Stomach (tissue), 19 donors: ENCODE measurements at places on chromosomes 16 and 17.
A peak's percentile ranks its signal among the peaks of the same experiment; 100 is the strongest.

- H3K4me3 ChIP-seq = no peak overlapping the region
- no peak for DNase-seq
- H3K27me3 ChIP-seq = no peaks in the 10 kb centered on the region
- no peaks in the 10 kb centered on the region for H3K4me1 ChIP-seq
- H3K27ac ChIP-seq = no peak overlapping the region
- no peaks in the 10 kb centered on the region for H3K36me3 ChIP-seq
Observed at GRCh38 chr16:62597875-62598274, 561.6 kb upstream of the CDH8 start.

DNA sequence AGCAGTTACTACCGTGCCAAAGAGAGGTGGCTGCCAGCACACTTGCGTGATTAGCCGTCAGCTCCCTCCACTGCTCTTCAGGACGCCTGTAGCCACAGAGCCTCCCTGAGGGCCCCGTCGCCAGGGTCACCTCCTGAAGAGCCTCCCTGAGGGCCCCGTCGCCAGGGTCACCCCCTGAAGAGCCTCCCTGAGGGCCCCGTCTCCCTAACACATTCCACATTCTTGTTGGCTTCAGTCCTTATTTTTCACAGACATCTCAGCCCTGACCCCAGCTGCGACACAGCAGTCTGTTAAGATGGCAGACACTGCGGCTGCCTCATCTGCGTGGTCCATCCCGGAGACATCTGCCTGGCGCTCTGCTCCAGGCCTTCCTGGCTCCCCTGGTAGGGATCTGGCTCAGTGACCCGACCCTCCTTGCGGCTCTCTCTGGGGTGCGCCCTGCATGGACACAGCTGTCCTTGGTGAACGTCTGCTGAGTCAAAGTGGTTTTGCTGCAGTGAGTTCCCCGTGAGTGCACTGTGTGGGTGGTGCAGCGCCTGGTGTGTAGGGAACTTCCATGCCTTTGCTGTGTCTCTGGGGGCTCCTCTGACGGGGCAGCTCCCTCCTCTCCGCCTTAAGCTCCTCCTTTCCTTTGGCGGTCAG, 11.4 kb downstream of the ACSF3 start:
- no peaks in the 10 kb centered on the region for H3K27me3 ChIP-seq
- no peaks in the 10 kb centered on the region for H3K4me1 ChIP-seq
- no peak overlapping the region for H3K27ac ChIP-seq
- DNase-seq = no peak

- H3K27ac ChIP-seq = no peak within 1 kb of the TSS
- H3K27me3 ChIP-seq = peaks cover 100% of the 10 kb centered on the region
- peak; percentile 37 for DNase-seq
- peaks cover 28% of the 10 kb centered on the region for H3K4me1 ChIP-seq
- H3K4me3 ChIP-seq = peak within 1 kb of the TSS; percentile 41
Observed at GRCh38 chr17:48728232-48729231, at the start of gene HOXB13. Gene HOXB13 (minus strand): TSS chr17:48728750. CDS start chr17:48728593, 157 bp downstream.

DNA sequence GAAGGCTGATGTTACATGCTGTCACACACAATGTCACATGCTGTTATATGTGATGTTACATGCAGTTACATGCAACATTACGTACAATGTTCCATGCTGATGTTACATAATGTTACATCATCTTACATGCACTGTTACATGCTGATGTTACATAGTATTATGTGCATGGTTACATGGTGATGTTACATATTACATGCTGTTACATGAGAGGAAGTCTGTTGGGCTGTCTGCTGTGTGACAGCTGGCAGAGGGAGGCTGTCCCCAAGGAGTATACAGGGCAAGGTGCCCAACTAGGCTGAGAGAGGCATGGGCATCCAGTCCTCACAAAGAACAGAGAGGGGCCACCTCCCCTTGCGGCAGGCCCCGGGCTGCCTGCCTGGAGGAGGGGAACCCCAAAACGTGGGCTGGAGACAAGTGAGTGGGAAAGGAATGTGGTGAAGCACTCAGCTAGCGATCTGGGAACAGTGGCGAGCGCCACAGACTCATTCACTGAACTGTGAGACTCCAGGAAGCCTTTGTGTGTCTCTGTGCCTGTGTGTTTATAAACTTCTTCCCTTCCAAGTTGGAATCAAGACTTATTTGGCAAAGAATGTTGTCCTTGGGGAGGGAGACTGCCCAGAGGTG, 30.6 kb downstream of the TMEM92 start:
- peak; percentile 64 for DNase-seq
- H3K4me3 ChIP-seq = peak overlapping the region; percentile 12
- peak overlapping the region; percentile 86 for H3K27ac ChIP-seq
- H3K27me3 ChIP-seq = no peaks in the 10 kb centered on the region
- H3K4me1 ChIP-seq = peaks cover 20% of the 10 kb centered on the region
- no peaks in the 10 kb centered on the region for H3K36me3 ChIP-seq

- H3K27me3 ChIP-seq = peaks cover 4% of the 10 kb centered on the region
- DNase-seq = peak; percentile 88
- H3K4me1 ChIP-seq = peaks cover 26% of the 10 kb centered on the region
- peak overlapping the region; percentile 81 for H3K27ac ChIP-seq
- peak overlapping the region; percentile 43 for H3K4me3 ChIP-seq
Observed at GRCh38 chr16:89052890-89053724, 40.5 kb upstream of the ACSF3 start.

- DNase-seq = no peak
- H3K4me3 ChIP-seq = no peak overlapping the region
- no peak overlapping the region for H3K27ac ChIP-seq
- no peaks in the 10 kb centered on the region for H3K27me3 ChIP-seq
Observed at GRCh38 chr16:3481696-3482658, 13.3 kb downstream of the C16orf90 start.

DNA sequence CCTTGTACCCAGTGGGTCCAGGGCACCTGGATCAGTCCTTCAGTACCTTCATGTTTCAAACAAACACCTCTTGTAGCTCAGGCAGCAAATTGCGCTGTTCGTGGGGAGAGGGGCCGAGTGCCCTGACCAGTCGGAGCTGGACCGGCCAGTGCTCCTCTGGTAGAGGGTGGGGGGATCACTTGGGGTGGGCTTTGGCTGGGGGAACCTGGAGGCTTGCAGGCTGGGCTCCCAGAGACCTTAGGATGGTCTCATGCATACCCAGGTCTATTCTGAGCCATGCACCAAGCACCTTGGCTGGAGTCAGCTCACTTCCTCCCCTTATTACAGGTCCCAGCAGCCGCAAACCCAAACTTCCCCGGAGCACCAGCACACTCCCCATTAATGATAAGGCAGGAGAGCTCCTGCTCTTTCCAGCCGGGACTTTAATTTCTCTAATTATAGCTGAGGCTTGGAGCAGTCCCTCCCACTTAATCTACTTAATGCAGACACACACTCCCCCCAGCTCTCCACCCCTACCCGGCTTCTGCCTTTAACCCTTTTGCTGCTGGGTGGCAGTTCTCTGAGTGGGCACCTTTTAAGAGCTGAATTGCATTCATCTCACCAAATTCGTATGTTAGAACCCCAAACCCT, 26.3 kb upstream of the MGAT5B start:
- H3K27ac ChIP-seq = no peak overlapping the region
- H3K4me3 ChIP-seq = no peak overlapping the region

DNA sequence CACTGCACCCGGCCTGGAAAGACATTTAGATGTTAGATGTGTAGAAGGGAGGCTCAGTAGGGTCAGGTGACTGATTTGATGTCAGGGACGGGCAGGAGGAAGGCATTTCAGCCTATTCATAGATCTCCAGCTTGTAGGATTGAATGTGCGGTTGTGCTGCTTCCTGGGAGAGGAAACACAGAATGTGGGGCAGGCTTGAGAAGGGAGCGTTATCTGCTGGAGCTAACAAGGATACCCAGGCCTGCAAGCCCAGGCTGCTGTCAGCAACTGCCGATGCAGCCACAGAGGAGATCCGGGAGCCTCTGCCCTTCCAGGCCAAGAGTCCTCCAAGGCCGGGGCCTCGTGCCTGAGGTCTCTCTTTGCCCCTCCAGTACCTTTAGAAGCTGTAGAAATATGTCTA, 205.6 kb downstream of the SPECC1 start:
- no peak overlapping the region for H3K27ac ChIP-seq
- no peaks in the 10 kb centered on the region for H3K4me1 ChIP-seq
- H3K27me3 ChIP-seq = no peaks in the 10 kb centered on the region
- no peak for DNase-seq

- H3K27ac ChIP-seq = no peak overlapping the region
- H3K4me3 ChIP-seq = no peak overlapping the region
- H3K4me1 ChIP-seq = no peaks in the 10 kb centered on the region
- H3K36me3 ChIP-seq = no peaks in the 10 kb centered on the region
- H3K27me3 ChIP-seq = no peaks in the 10 kb centered on the region
- DNase-seq = no peak
Observed at GRCh38 chr16:87093804-87094555, 223.2 kb downstream of the C16orf95 start.

- no peaks in the 10 kb centered on the region for H3K36me3 ChIP-seq
- no peak overlapping the region for H3K4me3 ChIP-seq
- no peaks in the 10 kb centered on the region for H3K27me3 ChIP-seq
- H3K27ac ChIP-seq = peak overlapping the region; percentile 68
- peaks cover 31% of the 10 kb centered on the region for H3K4me1 ChIP-seq
Observed at GRCh38 chr17:9241371-9241712, 220.0 kb downstream of the NTN1 start.

DNA sequence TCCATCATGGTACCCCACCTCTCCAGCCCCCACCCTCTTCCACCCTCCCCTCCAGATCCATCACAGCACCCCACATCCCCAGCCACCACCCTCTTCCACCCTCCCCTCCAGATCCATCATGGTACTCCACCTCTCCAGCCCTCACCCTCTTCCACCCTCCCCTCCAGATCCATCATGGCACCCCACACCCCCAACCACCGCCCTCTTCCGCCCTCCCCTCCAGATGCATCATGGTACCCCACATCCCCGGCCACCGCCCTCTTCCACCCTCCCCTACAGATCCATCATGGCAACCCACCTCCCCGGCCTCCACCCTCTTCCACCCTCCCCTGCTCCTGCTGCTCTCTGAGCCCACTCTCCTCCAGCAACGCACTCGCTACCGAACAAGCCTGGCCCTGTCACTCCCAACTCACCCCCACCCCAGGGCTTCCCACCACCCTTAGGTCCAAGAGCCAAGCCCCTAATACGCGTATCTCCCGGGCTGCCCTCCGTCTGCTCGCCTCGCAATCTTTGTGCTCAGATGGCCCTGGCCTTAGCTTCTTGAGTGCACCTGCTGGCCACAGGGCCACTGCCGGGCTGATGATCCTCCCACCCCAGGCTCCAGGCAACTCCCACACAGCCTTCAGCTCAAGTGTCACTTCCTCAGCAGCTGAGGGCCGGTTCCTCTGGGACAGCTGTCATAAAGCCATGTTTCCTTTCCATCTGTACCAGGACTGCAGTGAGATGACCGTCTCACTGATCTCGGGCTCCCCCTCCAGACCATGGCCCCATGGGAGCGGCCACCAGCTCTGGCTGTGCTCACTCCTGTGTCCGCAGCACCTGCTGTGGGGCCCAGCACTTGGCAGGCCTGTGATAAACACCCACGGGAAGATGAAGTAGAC, 25.5 kb downstream of the KDM8 start:
- peaks cover 69% of the 10 kb centered on the region for H3K36me3 ChIP-seq
- DNase-seq = no peak
- H3K4me3 ChIP-seq = no peak overlapping the region
- no peak overlapping the region for H3K27ac ChIP-seq
- peaks cover 37% of the 10 kb centered on the region for H3K4me1 ChIP-seq

DNA sequence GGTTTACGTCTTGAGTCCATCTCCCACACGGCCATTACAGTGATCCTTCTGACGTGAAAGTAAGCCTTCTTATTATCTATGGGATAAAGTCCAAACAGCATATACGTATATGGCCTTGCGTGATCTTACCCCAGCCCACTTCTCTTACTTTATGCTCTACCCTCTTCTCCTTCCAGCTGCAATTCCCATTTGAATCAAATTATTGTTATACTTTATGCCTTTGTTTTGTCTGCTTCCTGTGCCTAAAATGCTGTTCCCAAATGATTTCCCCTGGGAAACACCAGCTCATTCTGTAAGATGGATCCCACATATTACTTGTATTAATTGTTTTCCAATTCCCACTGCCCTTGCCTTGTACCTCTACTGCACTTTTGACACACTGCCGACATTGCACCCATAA, 11.2 kb downstream of the UQCRC2 start:
- no peak overlapping the region for H3K27ac ChIP-seq
- H3K36me3 ChIP-seq = peaks cover 100% of the 10 kb centered on the region
- H3K27me3 ChIP-seq = no peaks in the 10 kb centered on the region
- H3K4me1 ChIP-seq = no peaks in the 10 kb centered on the region
- no peak overlapping the region for H3K4me3 ChIP-seq
- no peak for DNase-seq

DNA sequence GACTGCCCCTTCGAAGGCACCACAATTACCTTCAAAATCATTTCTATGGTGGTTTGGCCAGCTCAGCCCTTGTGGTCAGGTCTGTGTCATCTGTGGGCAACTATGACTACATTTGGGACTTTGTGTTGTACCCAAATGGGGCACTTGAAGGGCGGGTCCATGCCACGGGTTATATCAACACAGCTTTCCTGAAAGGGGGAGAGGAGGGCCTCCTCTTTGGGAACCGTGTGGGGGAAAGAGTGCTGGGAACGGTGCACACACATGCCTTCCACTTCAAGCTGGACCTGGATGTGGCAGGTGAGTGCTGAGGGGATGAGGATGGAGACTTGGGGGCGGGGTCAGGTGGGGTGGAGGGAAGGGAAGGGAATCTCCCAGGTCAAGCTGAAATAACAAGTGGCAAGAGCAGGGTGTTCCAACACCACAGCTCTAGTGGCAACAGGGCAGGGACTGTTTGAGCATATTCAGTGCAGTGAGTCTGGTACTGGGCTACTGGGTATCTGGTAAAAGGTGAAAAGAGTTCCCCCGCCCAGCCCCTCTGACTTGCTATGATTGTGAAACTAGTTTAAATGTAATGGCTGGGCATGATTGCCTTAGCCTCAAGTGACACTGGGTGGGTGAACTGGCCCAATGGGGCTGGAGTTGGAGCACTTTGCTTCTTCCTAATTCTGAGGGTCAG, 1.7 kb downstream of the AOC2 start:
- H3K4me1 ChIP-seq = peaks cover 13% of the 10 kb centered on the region
- H3K27ac ChIP-seq = peak overlapping the region; percentile 49
- DNase-seq = no peak
- peaks cover 31% of the 10 kb centered on the region for H3K36me3 ChIP-seq
- H3K27me3 ChIP-seq = no peaks in the 10 kb centered on the region
